ENCODE measurements at places on chromosomes 7 and 10.

DNA sequence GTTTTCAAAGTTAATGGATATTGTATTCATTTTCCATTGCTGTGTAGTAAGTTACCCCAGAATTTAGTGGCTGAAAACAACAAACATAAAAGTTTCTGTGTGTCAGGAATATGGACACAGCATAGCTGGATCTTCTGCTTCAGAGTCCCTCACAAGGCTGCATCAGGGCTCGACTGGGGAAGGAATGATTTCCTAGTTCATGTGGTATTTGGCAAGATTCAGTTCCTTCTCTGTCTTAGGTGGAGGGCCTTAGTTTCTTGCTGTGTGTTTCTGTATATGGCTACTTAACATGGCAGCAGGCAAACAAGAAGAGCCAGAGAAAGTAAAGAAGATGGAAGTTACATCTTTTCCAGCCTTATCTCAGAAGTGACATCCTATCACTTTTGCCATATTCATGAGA lies 51.1 kb downstream of the TPST1 start:
- no peak for DNase-seq

- no peak for DNase-seq
Measured at GRCh38 chr10:71432101-71432905, 35.6 kb downstream of the CDH23 start.

- DNase-seq, result no peak
Measured at GRCh38 chr10:50605951-50606270, 17.8 kb downstream of the SGMS1 start.

GRCh38 chr7:915291-916218 lies 38.9 kb downstream of the ADAP1 start:
- no peak for DNase-seq

- no peak for DNase-seq
Measured at GRCh38 chr10:2463316-2463715, 604.0 kb upstream of the PFKP start.
